ENCODE measurements at places on chromosomes 16 and 17.

GRCh38 chr16:30808146-30808545, 21.1 kb upstream of the ZNF629 start:
- peak; percentile 52 for DNase-seq

GRCh38 chr17:66438101-66438500, 135.7 kb downstream of the PRKCA start:
- DNase-seq, result peak; percentile 54

- no peak for DNase-seq
Measured at GRCh38 chr17:70780031-70780430, 610.7 kb downstream of the KCNJ2 start.

DNA sequence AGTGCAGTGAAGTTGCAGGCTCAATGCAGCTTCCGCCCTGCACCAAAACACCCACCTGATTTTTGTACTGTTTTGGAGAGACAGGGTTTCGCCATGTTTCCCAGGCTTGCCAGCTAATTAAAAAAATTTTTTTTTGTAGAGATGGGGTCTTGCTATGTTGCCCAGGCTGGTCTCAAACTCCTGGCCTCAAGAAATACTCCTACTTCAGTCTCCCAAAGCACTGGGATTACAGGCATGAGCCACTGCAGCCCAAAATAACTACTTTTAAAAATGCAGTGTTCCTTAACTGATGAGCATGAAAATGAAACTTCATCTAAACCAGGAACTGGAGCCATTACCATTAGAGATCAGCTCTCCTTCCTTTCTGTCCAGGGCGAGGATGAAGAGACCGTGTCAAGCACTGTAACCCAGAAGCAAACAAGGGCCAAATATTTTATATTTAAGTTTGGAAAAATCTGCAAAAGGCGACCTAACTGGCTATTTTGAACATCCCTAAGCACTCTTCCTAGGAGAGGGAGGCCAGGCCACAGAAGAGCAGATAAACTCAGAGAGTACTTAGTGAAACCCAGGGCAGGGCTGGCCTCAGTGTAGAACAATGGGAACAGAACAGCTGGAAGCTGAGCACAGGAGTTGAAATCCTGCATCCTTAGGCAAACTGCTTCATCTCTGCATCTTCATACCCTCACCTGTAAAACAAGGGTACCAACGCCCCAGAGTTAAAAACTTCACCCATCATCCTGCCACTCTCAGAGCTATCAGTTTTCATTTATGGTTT, 24.0 kb downstream of the CREBBP start:
- DNase-seq, result no peak

DNA sequence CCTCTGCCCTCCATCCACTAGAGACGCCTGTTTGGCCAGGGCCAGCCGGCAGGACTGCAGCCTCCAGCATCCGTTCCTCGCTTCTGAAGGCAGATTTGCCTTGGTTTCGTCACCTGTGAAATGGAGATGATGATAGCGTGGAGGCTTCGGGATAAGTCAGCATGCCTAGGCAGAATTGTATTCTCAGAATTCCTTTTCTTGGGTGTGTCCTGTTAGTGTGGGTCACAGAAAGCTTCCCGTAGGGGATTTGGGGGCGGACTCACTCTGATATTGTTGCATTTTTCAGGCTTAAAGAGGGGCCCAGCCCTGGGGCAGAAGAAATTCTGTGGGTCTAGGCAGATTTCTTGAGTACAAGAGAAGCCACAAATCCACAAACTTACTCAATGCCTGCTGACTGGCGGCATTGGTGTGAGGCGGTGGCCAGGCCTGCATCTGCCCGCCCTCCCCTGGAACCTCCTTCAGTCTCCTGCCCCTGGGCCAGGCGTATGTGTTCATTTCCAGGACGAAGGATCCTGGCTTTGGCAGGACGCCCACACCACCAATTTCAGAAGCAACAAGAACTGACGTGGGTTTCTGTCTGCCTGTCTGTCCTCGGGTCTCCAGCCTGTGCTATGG, 17.6 kb downstream of the CCDC42 start:
- peak; percentile 28 for DNase-seq

- DNase-seq, result peak; percentile 93
Measured at GRCh38 chr16:11183035-11183812, 72.8 kb downstream of the SOCS1 start.

DNA sequence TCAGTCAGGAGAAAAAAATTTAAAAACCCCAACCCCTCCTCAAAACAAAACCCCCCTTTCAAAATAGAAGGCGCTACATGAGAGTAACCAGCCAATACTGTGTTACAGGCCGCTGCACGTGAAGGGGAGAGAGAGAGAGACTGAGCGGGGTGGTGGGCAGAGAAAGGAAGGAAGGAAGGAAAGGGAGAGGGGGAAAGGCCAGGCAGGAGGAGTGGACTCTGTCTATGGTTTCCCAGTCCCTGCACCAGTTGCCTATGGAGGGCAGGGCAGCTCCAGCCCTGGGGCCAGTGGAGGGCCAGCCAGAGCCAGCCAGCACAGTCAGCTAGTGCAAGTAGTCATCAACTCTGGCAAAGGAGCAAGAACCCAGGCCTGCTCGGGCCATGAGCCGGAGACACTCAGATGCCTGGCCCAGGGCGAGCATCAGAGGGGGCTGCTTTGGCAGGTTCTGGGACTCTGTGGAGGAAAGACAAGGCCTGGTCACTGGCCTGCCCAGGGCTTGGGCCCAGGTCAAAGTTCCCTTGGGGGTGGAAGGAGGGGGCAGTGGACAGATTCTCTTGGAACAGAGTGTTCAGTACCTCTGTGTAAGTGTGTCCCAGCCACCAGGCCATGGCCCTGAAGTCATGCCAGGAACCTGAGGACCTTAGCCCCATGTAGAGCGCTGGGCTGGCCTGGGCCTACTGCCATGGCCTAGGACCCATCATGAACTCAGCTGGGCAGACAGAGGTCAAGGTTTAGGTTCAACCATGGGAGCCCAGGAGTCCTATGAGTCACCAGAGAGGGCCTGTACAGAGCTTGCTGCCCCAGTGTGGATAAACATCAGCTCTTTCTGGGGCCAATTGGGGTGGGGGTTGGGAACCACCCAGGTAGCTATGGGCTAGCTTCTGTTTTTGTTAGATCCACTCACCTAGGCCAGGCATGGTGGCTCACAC, 7.3 kb upstream of the GFOD2 start:
- no peak for DNase-seq

GRCh38 chr17:39252788-39253460, 27.2 kb upstream of the STAC2 start:
- no peak for DNase-seq

DNA sequence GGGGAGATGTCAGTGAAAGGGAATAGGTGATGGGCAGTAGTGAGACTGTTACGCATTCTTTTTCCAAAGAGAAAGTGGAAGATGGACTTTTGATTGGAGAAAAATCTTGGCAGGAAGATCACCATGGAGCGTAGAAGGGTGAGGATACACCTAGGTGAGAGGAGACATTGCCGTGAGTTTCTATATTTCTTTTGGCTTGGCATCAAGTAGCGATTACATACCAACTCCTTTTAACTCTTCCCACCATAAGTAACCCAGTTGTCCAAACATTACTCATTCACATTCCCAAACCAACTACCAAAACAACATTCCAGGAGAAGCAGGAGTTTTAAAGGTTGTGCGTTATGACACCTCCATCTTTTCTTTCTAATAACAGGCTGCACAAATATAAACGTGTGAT, 10.7 kb upstream of the KRT28 start:
- DNase-seq, result no peak

Data from suppressor macrophage treated with lipopolysaccharide for 1 hour (primary cell).